ENCODE measurements at places on chromosomes 3 and 15. TPM values are rescaled to one million over a fixed set of nuclear protein-coding genes. Genes with fewer than 3 reads are reported as not detected.

The DNASE1L3 gene
- 0.48 TPM for total RNA-seq

The CHRFAM7A gene
- total RNA-seq: not detected

The GSK3B gene
- total RNA-seq: 102 TPM

The CILP gene
- under 0.01 TPM for total RNA-seq

The SH2D7 gene
- total RNA-seq: not detected

The TLR9 gene
- under 0.01 TPM for total RNA-seq

The TGM4 gene
- total RNA-seq: 0.48 TPM

The AAGAB gene
- total RNA-seq: 64.6 TPM

The PLSCR5 gene
- total RNA-seq: not detected

The GOLIM4 gene
- 23.1 TPM for total RNA-seq

The SKOR1 gene
- not detected for total RNA-seq

The PIERCE2 gene
- total RNA-seq: 1.7 TPM

The PAQR5 gene
- 14.5 TPM for total RNA-seq

The TMC3 gene
- total RNA-seq: not detected

The PATL2 gene
- total RNA-seq: 0.85 TPM

The AGTR1 gene
- not detected for total RNA-seq

The TM4SF4 gene
- not detected for total RNA-seq

The TRIM42 gene
- total RNA-seq: not detected

The ROBO2 gene
- total RNA-seq: 0.21 TPM

The GOLGA6B gene
- total RNA-seq: not detected

The PRR20G gene
- total RNA-seq: not detected

The GRK7 gene
- total RNA-seq: not detected

The RAB11A gene
- 317 TPM for total RNA-seq

The RARB gene
- 0.96 TPM for total RNA-seq

The GREM1 gene
- 0.21 TPM for total RNA-seq

The TICRR gene
- 0.21 TPM for total RNA-seq

The DENND6A gene
- 21.2 TPM for total RNA-seq

The NEK10 gene
- 0.72 TPM for total RNA-seq

The PLXNB1 gene
- total RNA-seq: 74.7 TPM

The CSPG5 gene
- total RNA-seq: 0.21 TPM

The DAZL gene
- total RNA-seq: not detected

The SNRK gene
- total RNA-seq: 21.4 TPM

The CHRNA7 gene
- total RNA-seq: 0.21 TPM

The NR1I2 gene
- not detected for total RNA-seq

The CKMT1B gene
- 11.8 TPM for total RNA-seq

The PDCD7 gene
- 14.0 TPM for total RNA-seq

The HHLA2 gene
- not detected for total RNA-seq

The NANOGP8 gene
- 0.24 TPM for total RNA-seq

The MEIS2 gene
- 4.9 TPM for total RNA-seq

The GOLGA8O gene
- 0.48 TPM for total RNA-seq

The HES1 gene
- total RNA-seq: 100 TPM

The LTK gene
- total RNA-seq: not detected
